ENCODE measurements at places on chromosomes 4 and X.

- DNase-seq = no peak
These were observed 7.2 kb downstream of the PCDH7 start for GRCh38 chr4:30727409-30727808.

GRCh38 chr4:109588176-109588575 is 28.1 kb downstream of the MCUB start:
- DNase-seq = peak; percentile 26

GRCh38 chrX:29662101-29662500 is 553.3 kb upstream of the MAGEB2 start:
- no peak for DNase-seq

DNA sequence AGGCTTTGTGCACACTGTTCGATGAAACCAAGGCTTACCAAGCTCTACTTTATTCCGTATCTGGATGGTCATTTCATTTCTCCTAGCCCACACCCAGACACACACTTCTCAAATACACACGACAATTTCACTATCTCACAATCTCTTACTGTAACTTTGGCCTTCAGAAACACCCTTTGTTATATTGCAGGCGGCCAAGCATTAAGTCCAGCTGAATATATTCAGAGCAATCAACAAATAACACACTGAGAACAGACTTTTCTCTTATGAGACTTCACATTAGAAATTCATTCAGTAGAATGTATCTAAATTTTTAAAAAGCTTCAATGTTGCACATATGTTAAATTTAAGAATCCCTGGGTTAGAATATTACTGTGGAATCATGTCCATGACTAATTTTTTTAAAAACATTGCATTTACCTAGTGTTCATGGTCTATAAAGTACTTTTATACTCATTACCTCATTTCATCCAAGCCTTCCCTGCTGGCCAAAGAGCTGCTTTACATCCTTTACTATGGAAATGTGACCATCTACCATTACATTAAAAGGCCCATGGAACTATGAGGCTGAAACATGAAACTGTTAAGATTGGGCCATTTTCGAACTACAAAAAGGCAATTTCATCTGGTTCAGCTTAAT is 10.5 kb upstream of the MAGEB17 start:
- no peak for DNase-seq

GRCh38 chr4:153222707-153223426 is 18.6 kb downstream of the TRIM2 start:
- DNase-seq = no peak

DNA sequence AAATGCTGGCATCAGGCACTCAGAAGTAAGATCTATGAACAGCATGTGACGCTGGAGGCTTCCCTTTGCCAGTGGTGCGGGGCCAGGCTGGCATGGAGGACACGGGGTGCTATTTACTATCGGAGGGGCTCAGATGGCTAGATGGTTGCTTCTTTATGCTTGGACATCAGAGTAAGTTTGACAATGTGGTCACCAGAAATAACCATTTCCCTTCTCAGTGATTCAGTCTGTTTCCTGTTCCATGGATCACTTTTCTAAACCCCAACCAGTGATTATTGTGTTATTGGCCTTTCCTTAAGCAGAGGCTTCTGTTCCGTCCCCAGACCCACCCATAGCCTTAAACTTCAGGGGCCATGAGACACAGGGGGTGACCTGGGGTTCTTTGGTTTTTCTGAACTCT is 55.4 kb upstream of the DHX15 start:
- DNase-seq = no peak

- no peak for DNase-seq
These were observed 254.4 kb upstream of the BOD1L1 start for GRCh38 chr4:13881892-13882291.

- no peak for DNase-seq
These were observed 197.1 kb upstream of the UGT8 start for GRCh38 chr4:114401483-114401882.

- DNase-seq = no peak
These were observed 17.0 kb downstream of the PAQR3 start for GRCh38 chr4:78922207-78922606.

DNA sequence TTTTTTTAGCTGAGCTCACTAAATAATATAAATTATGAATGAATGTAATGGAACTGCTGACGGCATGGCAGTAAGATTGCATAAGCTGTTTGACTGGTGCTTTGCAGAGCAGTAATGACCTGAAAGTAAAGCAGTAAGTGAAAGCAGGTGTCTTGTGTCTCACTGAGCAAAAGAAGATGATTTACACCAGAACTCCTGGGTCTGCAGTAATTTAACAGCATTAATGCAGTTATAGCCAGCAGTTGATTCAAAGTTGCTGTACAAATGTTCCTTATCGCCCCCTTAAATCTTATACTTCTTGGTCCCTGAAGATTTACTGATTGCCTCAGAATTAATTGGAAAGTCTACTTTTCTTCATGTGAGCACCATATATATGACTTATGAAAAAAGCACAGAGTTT is 187.7 kb downstream of the DCTD start:
- no peak for DNase-seq

GRCh38 chrX:17038681-17039161 is 92.3 kb downstream of the REPS2 start:
- DNase-seq = no peak

Measured in GM12891 (cell line).